ENCODE measurements at places on chromosomes 3 and 15.

GRCh38 chr15:61411902-61412510 lies 182.9 kb upstream of the RORA start:
- DNase-seq = no peak

DNA sequence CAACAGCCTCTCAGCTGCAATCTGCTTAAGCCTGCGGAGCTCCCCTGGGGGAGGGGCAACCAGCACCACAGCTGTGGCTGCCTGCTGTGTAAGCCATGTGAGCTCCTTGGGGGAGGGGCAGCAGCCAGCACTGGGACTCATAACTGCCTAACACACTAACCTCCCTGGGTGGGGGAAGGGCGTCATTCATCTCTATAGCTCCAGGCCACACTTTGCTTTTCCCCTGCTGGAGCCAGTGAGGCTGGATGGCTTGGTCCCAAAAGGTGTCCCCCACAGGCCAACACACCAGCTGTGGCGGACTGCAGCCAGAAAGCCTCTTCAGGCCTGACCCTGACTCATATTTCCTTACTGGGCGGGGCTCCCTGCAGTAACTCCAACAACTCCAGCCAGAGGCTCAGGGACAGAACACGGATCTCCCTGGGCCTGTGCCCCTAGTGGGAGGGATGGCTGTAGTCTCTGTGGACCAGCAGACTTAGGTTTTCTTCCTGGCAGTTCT lies 129.8 kb downstream of the PPM1L start:
- peak; percentile 19 for DNase-seq

GRCh38 chr15:31332681-31333071 lies 6.0 kb downstream of the KLF13 start:
- DNase-seq = no peak

GRCh38 chr3:118973050-118973449 lies 61.6 kb downstream of the IGSF11 start:
- DNase-seq = no peak

GRCh38 chr15:37014137-37014536 lies 86.2 kb downstream of the MEIS2 start:
- DNase-seq = no peak

DNA sequence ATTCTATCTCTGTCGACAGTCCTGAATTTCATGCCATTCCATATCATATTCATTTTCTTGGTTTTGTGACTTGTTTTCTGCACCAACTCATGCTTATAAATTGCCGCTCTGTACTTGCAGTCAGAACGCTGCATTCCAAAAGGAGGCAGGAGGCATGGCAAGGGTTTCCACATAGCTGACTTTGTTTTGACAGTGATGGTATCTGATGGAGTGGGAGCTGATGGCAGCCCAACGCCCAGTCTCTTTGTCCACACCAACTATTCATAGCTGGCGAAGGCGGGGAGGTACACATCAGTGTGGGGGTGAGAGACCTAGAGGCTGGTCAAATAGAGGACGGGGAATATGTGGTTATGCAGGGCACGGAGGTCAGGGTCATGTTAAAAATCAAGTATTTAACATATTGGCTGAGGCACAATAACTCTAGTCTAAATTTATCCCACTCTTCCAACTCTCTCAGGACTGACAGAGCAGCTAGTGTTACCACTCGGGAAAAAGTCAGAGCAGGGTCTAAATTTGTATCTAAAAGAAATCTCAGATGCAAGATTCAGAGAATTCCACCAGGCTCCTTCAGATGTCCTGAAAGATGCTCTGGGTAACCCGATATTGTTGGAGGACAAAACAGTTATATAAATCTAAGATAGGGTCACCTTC lies 67.8 kb upstream of the ATP13A3 start:
- DNase-seq = no peak

DNA sequence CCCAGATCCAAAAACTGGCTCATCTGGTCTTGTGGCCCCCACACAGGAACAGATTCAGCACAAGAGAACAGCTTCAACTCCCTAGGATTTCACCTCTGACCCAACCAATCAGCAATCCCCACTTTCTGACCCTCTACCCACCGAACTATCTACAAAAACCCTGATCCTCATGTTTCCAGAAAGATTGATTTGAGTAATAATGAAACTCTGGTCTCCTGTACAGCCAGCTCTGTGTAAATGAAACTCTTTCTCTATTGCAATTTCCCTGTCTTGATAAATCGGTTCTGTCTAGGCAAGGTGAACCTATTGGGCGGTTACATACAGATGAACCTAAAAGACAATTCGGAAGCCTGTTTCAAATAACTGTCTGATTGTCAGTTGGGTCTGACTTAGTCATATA lies 847.6 kb upstream of the ALCAM start:
- DNase-seq = no peak

GRCh38 chr3:190155752-190156151 lies 35.1 kb upstream of the P3H2 start:
- DNase-seq = no peak

DNA sequence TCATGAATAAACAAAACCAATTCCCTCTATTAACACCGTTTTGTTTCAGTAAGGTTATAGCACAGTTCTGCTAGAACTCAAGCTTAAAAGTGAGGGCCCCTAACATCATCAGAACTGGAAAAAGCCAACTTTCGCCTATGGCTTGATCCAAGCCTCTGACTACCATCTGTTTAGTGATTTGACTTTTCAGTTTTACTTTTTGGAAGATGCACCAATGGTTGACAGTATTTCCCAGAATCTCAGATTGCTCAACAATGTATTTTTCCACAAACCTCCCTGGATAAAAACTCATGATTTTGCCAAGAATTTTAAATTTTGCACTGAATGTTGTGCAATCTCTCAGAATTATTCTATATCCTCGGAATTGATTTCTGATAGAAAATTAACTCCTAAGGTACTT lies 190.7 kb downstream of the LSAMP start:
- no peak for DNase-seq

- no peak for DNase-seq
Measured at GRCh38 chr3:187281191-187281714, 10.3 kb downstream of the MASP1 start.

GRCh38 chr3:77001062-77001701 lies 38.7 kb upstream of the ROBO2 start:
- DNase-seq = no peak

DNA sequence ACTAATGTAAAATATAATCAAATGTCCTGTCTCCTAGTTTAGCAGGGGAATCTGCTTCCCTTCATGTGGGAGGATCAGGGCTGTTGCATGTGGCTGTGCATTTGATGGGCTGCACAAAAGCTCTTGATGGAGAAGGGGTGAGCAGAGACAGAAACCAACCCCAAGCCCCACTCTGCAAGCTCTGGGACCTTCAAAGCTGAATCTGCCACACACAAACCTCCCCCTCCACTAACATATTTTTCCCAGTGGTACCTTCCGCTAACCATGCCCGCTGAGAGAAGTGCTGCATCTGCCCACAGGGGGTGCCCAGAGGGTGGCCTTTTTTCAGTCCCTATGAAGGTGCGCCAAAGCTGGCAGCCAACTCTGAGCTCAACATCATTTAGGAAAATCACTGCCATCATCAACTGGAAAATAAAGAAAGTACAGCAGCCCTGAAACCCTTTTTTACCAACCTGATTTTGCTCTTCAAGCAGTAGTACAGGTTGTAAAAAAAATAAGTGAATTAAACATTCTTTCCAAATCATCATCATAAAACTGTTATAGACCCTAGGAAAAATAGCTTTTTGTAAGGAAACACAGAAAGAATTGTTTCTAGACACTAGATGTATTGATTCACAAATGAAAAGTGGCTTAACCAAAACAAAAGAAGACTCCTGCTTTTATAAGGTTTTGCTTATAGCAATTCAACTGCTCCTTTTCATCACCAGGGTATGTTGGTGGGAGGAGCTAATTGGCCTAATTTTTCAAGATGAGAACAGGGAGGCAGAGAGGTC lies 97.0 kb downstream of the HHLA2 start:
- no peak for DNase-seq

DNA sequence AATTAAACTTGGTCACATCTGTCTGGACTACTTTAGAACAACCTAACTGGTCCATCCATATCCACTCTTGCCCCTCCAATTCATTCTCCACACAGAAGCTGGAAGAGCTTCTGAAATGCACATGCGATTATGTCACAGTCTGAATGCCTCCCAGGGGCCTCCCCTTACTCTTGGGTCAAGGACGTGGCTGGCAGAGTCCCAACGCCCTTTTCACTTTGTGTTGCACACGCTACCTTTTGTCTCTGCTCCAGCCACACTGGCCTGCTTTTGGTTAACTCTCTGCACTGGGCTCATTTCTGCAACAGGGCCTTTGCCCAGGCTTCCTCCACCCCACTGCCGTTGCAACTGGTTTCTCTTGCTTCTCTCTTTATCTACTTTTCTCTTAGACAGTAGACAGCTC lies 245.2 kb downstream of the IL20RB start:
- no peak for DNase-seq

DNA sequence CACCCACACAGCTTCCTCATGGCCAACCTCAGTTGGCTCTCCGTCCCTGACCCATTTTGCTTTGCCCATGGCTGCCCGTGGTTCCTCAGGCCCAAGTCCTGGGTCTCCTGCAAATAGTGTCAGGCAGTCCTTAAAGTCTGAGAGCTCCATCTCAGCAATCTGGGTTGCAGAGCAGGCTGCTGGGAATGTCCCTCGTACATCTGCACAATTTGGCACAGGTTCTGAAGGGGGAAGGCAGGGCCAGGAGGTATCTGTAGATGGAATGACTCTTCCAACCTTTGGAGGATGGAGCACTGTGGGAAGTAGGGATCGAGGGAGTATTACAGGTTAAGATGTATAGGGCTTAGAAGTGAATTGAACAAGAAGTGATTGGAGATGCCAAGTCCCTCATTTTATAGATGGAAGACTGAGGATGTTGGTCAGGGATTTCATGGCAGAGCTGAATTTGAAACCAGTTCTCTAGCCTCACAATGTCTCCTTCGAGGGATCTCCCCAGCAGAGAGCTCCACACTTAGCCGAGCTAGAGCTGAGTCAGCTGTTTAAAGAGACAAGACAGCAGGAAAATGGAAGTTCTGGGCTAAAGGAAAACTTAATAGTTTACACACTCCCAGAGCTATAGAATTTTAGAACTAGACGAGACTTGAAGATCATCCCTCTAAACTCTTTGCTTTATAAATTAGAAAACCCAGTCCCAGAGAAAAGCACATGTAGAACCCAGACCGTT lies 9.2 kb downstream of the CKMT1A start:
- DNase-seq = no peak

DNA sequence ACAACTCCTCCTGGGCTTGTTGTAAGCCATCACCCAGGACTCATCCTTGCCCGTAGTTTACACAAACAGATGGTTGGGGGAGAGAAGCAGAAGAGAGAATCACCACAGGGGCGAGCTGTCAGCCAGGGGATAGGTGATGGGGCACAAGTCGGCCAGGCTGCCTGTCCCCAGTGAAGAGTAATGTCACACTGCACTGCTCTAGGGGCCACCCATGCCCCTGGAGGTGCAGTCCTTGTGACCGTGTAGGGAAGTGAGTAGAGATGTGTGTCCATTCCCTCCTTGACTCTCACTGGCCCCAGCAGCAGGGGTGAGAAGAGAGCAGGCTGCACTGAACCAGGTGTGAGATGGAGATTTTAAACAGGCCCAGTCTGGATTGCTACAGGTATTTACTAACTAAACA lies 17.1 kb upstream of the PRSS50 start:
- DNase-seq = no peak

DNA sequence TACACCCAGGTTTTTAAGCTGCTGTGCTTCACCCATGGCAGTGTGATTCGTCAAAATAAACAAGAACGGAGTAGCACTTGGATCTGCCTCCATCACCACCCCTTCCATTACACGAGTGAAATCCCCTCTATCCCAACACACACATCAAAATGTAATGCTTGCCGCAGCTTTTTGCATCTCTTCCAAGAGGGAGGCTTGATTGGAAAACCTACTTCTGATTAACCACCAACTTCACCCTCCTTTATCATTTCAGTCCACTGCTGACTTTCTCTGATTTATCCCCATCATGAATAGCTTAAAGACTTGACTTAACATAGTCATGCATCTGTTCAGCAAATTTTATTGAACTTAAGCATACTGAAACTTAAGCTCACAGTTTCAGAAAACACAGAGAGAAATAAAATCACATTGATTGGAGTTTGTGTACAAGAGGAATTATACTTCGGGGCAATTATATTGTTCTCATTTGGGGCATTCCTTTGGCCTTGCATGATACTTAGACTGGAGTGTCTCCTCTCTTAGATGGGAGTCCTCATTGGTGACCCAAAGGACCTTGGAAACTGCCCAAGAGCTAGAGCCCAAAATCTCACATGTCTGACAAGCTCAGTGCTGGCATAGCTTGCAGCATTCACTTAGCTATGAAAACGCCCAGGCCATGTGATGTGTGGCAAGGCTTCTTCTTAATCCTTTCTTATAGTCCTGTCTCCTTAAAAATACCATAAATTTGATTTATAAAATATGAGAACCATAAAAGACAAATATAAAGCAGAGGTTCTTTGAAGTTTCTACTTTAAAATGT lies 124.3 kb upstream of the UMPS start:
- DNase-seq = no peak

GRCh38 chr3:189776149-189776824 lies 145.1 kb downstream of the TP63 start:
- DNase-seq = no peak

DNA sequence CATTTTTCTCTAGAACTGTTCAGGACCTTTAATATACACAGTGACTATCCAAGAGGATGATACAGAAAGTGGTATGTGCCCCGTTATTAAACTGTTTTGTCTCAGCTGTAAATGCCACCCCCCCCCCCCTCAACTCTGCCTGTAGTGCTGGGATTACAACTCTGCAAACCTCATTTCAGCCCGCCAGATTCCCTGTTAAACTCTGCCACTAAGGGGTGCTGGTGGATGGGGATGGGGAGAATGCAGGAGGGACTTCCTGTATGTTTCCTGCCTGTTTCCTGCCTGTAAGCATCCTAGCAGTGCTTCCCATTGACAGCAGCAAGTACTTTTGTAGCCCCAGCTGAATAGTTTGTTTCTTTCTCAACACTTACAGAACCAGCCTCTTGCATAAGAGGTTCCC lies 301.7 kb upstream of the RORA start:
- no peak for DNase-seq

DNA sequence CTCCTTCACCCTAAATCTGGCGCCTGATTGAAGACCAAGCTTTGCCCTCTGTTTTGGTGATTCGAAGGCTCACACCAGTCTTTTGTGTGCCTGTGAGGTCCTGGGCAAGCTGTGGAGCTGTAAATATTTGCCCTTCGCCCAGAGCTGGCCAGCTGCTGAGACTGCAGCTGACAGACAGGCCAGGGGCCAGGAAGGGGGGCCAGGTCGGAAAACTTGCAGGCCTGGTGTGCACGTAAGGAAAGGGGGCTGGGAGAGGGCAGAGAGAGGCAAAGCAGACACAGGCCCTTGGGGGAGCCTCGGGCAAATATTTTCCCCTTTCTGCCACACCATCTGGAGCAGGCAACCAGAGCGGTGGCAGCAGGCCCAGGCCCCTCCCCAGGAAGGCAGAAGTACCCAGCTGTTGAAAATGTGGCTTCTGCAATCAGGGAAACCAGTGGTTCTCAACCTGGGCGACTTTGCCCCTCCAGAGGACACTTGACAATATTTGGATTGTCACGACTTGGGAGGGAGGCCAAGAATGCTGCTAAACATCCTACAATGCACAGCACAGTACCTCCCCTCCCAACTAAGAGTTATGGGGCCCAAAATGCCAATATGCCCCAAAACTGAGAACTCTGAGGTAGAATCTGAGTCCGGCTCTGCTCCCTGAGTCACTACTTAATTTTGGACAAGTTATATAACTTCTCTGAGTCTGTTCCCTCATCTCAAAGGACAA lies 2.5 kb downstream of the PDZRN3 start:
- DNase-seq = no peak

All from NCI-H1436 treated with DMSO at 0.1 percent for 48 hours (cell line).